ENCODE measurements at places on chromosomes 2 and 18. TPM values are rescaled to one million over a fixed set of nuclear protein-coding genes. Genes with fewer than 3 reads are reported as not detected.
A peak's percentile ranks its signal among the peaks of the same experiment; 100 is the strongest.

- H3K4me3 ChIP-seq: no peak overlapping the region
- no peaks in the 10 kb centered on the region for H3K27me3 ChIP-seq
- no peaks in the 10 kb centered on the region for H3K4me1 ChIP-seq
- H3K27ac ChIP-seq: no peak overlapping the region
- no peaks in the 10 kb centered on the region for H3K36me3 ChIP-seq
These were observed 32.8 kb downstream of the TCF7L1 start for GRCh38 chr2:85166021-85166420.

DNA sequence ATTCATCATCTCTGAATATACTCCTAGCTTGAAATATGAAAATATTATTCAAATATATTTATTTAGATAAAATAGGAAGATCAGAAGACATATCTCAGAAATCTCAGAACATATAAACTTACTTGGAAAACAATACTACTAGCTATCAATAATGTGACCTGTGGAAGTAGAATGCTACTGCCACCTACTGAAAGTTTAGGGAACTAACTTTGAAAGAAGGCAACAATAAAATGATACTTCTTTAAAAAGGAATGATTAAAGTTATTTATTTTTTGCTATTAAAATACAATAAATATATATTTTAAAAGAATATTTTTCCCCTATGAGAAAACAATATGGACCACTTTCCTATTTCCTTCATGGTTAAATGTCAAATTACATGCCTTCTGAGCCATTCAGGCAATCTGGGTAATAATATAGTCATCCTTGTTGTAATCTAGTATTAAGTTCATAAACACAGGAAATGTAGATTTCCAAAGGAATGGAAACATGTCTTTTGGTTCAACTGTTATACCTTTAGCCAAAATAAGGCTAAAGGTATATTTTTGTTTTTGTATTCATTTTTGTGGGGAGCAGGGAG, 26.0 kb downstream of the ACADL start:
- no peak overlapping the region for H3K4me3 ChIP-seq
- H3K36me3 ChIP-seq: no peaks in the 10 kb centered on the region

- H3K4me1 ChIP-seq: peaks cover 6% of the 10 kb centered on the region
- no peak for DNase-seq
- H3K4me3 ChIP-seq: no peak overlapping the region
- no peaks in the 10 kb centered on the region for H3K36me3 ChIP-seq
These were observed 1.8 kb downstream of the SEC11C start for GRCh38 chr18:59141294-59142068.

DNA sequence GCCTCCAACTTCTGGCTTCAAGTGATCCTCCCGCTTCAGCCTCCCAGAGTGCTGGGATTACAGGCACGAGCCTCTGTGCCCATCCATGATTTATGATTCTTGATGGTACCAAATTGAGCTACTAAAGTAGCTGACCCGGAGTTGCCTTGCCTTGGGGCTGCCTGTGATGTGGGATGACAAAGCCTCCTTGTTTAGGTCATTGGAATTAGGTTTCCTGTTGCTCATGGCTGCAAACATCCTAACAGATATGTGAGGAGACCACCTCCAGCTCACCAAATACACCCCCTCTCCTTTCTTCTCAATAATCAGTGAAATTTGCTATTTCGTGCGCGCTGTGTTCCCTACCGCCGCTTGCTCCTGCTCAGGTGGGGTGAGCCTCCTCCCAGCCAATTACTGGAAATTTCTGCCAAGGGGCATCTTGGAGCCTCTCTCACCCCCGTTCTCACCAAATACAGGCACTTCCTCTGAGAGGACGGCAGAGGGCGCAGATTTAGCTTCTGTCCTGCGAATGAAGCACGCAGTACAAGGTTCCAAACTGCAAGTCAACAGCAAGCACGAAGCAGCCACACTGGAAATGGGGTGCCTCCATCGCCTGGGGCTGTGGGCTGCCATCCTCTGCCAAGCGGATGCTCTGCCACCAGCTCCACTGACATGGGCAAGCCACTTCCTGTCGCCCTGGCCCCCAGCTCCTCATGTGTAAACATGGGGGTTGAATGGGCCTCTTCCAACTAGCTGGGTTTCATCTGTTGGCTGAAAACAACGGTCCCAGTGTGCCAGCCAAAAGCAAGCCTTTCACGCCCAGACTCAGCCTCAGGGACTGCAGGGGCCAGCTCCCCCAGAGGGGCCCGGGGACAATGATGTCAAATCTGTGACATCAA, 71.7 kb downstream of the NCAPH start:
- H3K4me3 ChIP-seq: no peak overlapping the region
- H3K36me3 ChIP-seq: no peaks in the 10 kb centered on the region
- DNase-seq: peak; percentile 21
- H3K27ac ChIP-seq: no peak overlapping the region

GRCh38 chr18:46894124-46894523, 23.2 kb downstream of the PIAS2 start:
- no peak for DNase-seq
- no peak overlapping the region for H3K27ac ChIP-seq
- H3K27me3 ChIP-seq: no peaks in the 10 kb centered on the region
- H3K36me3 ChIP-seq: no peaks in the 10 kb centered on the region
- H3K4me3 ChIP-seq: no peak overlapping the region
- no peaks in the 10 kb centered on the region for H3K4me1 ChIP-seq

GRCh38 chr2:71685073-71685848, 231.9 kb downstream of the DYSF start:
- H3K4me1 ChIP-seq: no peaks in the 10 kb centered on the region
- no peak overlapping the region for H3K27ac ChIP-seq
- no peaks in the 10 kb centered on the region for H3K27me3 ChIP-seq
- no peaks in the 10 kb centered on the region for H3K36me3 ChIP-seq
- DNase-seq: no peak

- no peak overlapping the region for H3K4me3 ChIP-seq
- no peak for DNase-seq
- H3K27ac ChIP-seq: no peak overlapping the region
- no peaks in the 10 kb centered on the region for H3K4me1 ChIP-seq
These were observed 13.5 kb upstream of the GPR55 start for GRCh38 chr2:230938516-230939065.

DNA sequence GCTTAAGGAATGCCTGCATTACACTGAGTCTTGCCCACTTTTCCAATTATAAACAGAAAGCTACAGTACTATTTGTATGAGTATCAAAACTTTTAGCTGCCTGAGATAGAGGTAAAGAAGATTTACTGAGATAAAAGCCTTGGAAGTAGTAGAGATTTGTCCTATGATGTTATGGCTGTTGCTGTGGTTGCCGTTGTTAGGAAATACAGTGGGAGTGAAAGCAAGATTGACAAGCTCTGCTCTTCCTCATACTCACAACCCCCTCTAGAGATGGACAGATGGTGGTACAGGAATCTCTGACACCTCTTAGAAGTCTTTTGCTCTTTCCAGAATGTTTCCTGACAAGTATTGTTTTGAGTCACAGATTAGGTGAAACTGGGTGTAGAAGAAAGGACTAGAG, 242.5 kb downstream of the RPIA start:
- no peak overlapping the region for H3K4me3 ChIP-seq
- no peaks in the 10 kb centered on the region for H3K4me1 ChIP-seq
- no peak for DNase-seq
- no peak overlapping the region for H3K27ac ChIP-seq
- H3K27me3 ChIP-seq: peaks cover 2% of the 10 kb centered on the region

- peaks cover 6% of the 10 kb centered on the region for H3K36me3 ChIP-seq
- H3K27me3 ChIP-seq: no peaks in the 10 kb centered on the region
- H3K4me1 ChIP-seq: no peaks in the 10 kb centered on the region
- no peak overlapping the region for H3K4me3 ChIP-seq
These were observed 17.2 kb downstream of the BOK start for GRCh38 chr2:241575624-241576292.

GRCh38 chr2:143953451-143954030, 566.4 kb downstream of the ZEB2 start:
- H3K4me1 ChIP-seq: no peaks in the 10 kb centered on the region
- DNase-seq: no peak
- no peaks in the 10 kb centered on the region for H3K36me3 ChIP-seq
- no peak overlapping the region for H3K27ac ChIP-seq

DNA sequence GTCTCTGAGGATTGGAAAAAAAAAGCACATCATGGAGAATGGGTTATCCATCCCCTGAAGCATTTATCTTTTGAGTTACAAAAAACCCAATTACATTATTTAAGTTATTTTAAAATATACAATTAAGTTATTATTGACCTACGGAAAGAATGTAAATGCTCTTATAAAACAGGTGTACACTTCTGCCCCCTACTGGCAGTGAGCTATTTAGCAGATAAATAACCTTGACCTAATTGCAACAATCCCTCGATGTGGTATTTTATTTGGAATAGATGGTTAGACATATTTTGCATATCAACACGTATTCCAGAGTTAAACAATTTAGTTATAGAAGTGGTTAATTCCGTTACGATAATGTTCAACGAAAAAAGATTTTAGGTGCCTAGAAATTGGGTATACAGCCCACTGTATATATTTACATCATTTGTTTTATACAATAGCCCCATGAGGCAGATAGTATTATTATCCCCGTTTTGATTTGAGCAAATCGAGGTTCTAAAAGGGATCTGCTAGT, 9.1 kb upstream of the DAW1 start:
- H3K27ac ChIP-seq: no peak overlapping the region
- no peaks in the 10 kb centered on the region for H3K27me3 ChIP-seq
- DNase-seq: peak; percentile 50
- no peak overlapping the region for H3K4me3 ChIP-seq
- H3K36me3 ChIP-seq: no peaks in the 10 kb centered on the region
- peaks cover 36% of the 10 kb centered on the region for H3K4me1 ChIP-seq

DNA sequence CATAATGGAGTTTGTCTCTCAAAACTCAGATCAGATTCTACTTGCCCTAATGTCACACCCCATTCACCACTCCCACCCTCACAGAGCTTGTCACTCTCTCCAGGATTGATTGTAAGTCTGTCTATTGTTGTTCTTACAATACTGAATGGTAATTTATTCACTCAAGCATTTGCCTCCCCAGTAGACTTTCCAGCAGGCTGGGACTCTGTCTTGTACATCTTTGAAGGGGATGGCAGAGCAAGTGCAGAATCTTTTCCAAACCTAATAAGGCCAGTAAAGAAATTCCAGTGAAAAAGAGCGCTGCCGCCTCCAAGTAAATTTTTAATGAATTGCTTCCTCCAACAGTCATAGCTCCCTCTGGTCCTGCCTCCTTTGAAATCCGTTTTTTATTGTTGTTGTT, 56.9 kb downstream of the RBM43 start:
- no peak for DNase-seq
- H3K4me1 ChIP-seq: no peaks in the 10 kb centered on the region
- H3K4me3 ChIP-seq: no peak overlapping the region
- no peaks in the 10 kb centered on the region for H3K27me3 ChIP-seq
- no peak overlapping the region for H3K27ac ChIP-seq
- H3K36me3 ChIP-seq: no peaks in the 10 kb centered on the region

DNA sequence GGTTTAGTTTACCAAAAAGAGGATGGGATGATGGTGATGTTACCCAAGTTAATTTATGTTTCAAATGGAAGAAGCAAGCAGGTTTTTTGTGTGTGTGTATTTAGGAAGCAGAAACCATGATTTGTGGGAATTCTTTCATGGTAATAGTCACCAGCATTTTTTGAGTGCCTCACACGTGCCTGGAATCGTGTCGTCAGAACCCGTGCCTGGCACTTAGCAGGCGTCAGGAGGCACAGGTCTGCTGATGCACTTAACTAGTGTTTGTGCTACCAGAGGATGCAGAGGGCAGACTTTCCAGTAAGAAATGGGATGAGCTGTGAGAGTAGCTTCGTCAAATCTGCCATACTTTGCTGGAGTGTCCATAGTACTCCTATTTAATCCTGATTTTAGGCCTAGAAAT, 41.1 kb downstream of the LYPD6 start:
- H3K27ac ChIP-seq: no peak overlapping the region
- no peak for DNase-seq
- H3K36me3 ChIP-seq: no peaks in the 10 kb centered on the region

DNA sequence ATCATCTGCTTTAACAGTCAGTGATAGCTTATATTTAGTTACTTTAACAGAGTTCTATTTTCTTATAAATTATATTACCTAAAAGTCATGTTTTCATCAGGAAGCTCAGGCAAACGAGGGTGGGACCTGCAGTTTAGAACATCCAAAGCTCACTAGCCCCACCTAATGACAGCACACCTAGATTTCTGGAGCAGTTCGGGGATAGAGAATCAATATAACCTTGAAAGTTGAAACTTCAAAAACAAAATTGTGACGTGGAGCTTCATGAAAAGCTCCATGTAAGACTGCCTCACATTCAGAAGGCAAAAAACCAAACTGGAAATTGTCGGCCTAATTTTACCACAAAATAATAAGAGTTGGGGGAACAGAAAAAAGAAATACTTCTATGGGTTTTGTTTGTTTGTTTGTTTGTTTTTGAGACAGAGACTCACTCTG, 185.9 kb upstream of the CCDC150 start:
- no peak overlapping the region for H3K4me3 ChIP-seq
- H3K4me1 ChIP-seq: no peaks in the 10 kb centered on the region
- H3K27ac ChIP-seq: no peak overlapping the region
- H3K27me3 ChIP-seq: no peaks in the 10 kb centered on the region
- no peaks in the 10 kb centered on the region for H3K36me3 ChIP-seq

- no peaks in the 10 kb centered on the region for H3K4me1 ChIP-seq
- no peaks in the 10 kb centered on the region for H3K36me3 ChIP-seq
- H3K27ac ChIP-seq: no peak overlapping the region
These were observed 7.3 kb upstream of the HTR2B start for GRCh38 chr2:231132129-231132528.

DNA sequence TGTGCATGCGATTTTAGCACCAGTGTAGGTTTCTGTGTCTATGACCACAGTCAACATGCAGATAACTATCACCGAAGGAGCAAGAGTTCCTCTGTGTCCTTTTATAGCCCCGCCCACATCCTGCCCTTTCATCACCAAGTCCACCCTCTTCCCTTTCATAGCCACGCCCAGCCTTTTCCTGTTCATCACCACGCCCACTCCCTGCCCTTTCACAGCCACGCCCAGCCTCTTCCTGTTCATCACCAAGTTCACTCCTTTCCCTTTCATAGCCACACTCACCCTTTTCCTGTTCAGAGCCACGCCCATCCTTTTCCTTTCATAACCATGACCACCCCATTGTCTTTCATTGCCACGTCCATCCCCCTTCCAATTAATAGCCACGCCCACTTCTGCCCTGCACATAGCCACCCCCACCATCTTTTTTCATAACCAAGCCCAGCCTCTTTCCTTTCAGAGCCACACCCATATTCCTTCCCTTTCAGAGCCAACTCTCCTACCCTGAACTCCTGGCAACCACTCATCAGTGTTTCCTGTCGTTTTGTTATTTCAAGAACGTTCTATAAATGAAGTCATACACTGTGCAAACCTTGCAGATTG, 273.9 kb downstream of the MYT1L start:
- no peaks in the 10 kb centered on the region for H3K4me1 ChIP-seq
- DNase-seq: no peak
- H3K27ac ChIP-seq: no peak overlapping the region
- no peaks in the 10 kb centered on the region for H3K27me3 ChIP-seq
- H3K4me3 ChIP-seq: no peak overlapping the region

The BBS5 gene
- 2.0 TPM for polyA plus RNA-seq

The CABYR gene
- 6.9 TPM for polyA plus RNA-seq

The CRYGC gene
- not detected for polyA plus RNA-seq

The B4GALT6 gene
- 2.3 TPM for polyA plus RNA-seq

The CPO gene
- polyA plus RNA-seq: 0.25 TPM

The GCC2 gene
- 4.0 TPM for polyA plus RNA-seq

The ASXL3 gene
- polyA plus RNA-seq: not detected
